Heart left ventricle (tissue), 16 donors: ENCODE measurements at places on chromosomes 3 and 15. TPM values are rescaled to one million over a fixed set of nuclear protein-coding genes. Genes with fewer than 3 reads are reported as not detected.

HES1 gene
- polyA plus RNA-seq: 9.2 TPM

C3orf85 gene
- polyA plus RNA-seq: not detected

ALDH1A2 gene
- polyA plus RNA-seq: 2.9 TPM

MON1A gene
- polyA plus RNA-seq: 16.3 TPM

SEMA6D gene
- polyA plus RNA-seq: 3.1 TPM

KBTBD12 gene
- 13.2 TPM for polyA plus RNA-seq

IL1RAP gene
- 12.0 TPM for polyA plus RNA-seq

MUC20 gene
- polyA plus RNA-seq: 3.2 TPM

ZMYND10 gene
- 0.29 TPM for polyA plus RNA-seq

DNA sequence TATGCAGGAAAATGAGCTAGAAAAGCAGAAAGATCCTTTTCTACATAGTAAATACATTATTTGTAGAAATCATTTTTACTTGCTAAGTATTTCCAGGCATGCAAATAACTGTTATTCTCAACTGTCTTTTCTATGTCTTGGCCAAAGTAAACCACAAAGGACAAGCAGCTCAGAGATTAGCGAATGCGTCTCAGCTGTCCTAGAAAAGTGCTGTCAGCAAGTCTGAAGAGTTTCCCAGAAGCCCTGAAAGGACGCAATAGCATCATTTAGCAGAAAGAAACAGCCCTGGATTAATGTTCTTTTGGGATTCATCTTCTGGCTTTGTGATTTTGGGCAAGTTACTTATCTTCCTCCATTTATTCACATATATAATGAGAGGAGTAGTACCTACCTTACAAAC lies 100.3 kb downstream of the ZIC1 start:
- DNase-seq: no peak
- H3K36me3 ChIP-seq: no peaks in the 10 kb centered on the region
- H3K4me1 ChIP-seq: no peaks in the 10 kb centered on the region
- H3K4me3 ChIP-seq: no peak overlapping the region

GRCh38 chr15:93830221-93831080 lies 400.9 kb upstream of the MCTP2 start:
- DNase-seq: no peak
- no peaks in the 10 kb centered on the region for H3K36me3 ChIP-seq
- H3K27ac ChIP-seq: no peak overlapping the region
- no peaks in the 10 kb centered on the region for H3K4me1 ChIP-seq
- no peaks in the 10 kb centered on the region for H3K27me3 ChIP-seq

DNA sequence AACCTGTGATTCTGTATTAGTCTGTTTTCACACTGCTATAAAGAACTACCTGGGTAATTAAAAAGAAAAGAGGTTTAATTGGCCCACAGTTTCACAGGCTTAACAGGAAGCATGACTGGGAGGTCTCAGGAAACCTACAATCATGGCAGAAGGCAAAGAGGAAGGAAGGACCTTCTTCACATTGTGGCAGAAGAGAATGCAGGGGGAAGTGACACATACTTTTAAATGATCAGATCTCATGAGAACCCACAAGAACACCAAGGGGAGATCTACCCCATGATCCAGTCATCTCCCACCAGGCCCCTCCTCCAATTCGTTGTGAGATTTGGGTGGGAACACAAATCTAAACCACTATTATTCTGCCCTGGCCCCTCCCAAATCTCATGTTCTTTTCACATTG lies 6.1 kb downstream of the ZKSCAN7 start:
- DNase-seq: no peak
- no peak overlapping the region for H3K4me3 ChIP-seq
- H3K4me1 ChIP-seq: no peaks in the 10 kb centered on the region
- H3K27ac ChIP-seq: no peak overlapping the region
- H3K36me3 ChIP-seq: peaks cover 17% of the 10 kb centered on the region

- DNase-seq: no peak
- no peak overlapping the region for H3K27ac ChIP-seq
- no peaks in the 10 kb centered on the region for H3K4me1 ChIP-seq
- peaks cover 3% of the 10 kb centered on the region for H3K36me3 ChIP-seq
Measured at GRCh38 chr3:142077155-142077858, 72.0 kb downstream of the TFDP2 start.

DNA sequence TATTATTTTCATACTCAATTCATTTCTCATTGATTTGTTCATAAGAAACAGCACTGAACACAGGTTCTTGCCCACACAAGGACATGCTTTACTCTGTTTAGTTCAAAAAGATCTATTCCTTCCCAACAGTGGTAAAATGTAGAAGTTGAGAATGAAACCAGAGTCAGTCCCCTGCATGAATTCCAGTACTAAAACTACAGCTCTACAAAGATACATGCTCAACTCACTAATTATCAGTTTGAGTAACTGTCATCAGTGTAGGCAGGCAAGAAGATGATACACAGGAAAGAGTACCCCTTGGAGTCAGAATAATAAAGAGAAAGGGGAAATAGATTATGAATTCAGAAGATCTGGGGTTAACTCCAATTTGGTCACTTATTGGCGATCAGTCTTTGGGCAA lies 43.2 kb downstream of the NR2E3 start:
- H3K36me3 ChIP-seq: peaks cover 50% of the 10 kb centered on the region
- H3K4me3 ChIP-seq: no peak overlapping the region
- no peak overlapping the region for H3K27ac ChIP-seq
- H3K4me1 ChIP-seq: no peaks in the 10 kb centered on the region

- H3K4me3 ChIP-seq: no peak overlapping the region
- peaks cover 8% of the 10 kb centered on the region for H3K4me1 ChIP-seq
- no peak overlapping the region for H3K27ac ChIP-seq
- H3K36me3 ChIP-seq: no peaks in the 10 kb centered on the region
- no peaks in the 10 kb centered on the region for H3K27me3 ChIP-seq
Measured at GRCh38 chr3:125166599-125167136, 45.9 kb downstream of the SLC12A8 start.

GRCh38 chr3:115436767-115437301 lies 186.5 kb upstream of the GAP43 start:
- no peak for DNase-seq
- H3K4me1 ChIP-seq: no peaks in the 10 kb centered on the region
- H3K27ac ChIP-seq: no peak overlapping the region
- H3K27me3 ChIP-seq: no peaks in the 10 kb centered on the region
- no peak overlapping the region for H3K4me3 ChIP-seq

- peak; percentile 56 for DNase-seq
- H3K36me3 ChIP-seq: no peaks in the 10 kb centered on the region
- H3K27me3 ChIP-seq: no peaks in the 10 kb centered on the region
- no peak overlapping the region for H3K4me3 ChIP-seq
- H3K4me1 ChIP-seq: peaks cover 38% of the 10 kb centered on the region
- peak overlapping the region; percentile 20 for H3K27ac ChIP-seq
Measured at GRCh38 chr15:70269991-70270751, 172.5 kb upstream of the TLE3 start.

- DNase-seq: peak; percentile 66
- H3K27me3 ChIP-seq: no peaks in the 10 kb centered on the region
- no peak overlapping the region for H3K27ac ChIP-seq
- no peaks in the 10 kb centered on the region for H3K36me3 ChIP-seq
- no peak overlapping the region for H3K4me3 ChIP-seq
Measured at GRCh38 chr3:194130807-194131589, 5.0 kb upstream of the HES1 start.

- no peak overlapping the region for H3K27ac ChIP-seq
- no peak overlapping the region for H3K4me3 ChIP-seq
- peaks cover 38% of the 10 kb centered on the region for H3K4me1 ChIP-seq
- H3K36me3 ChIP-seq: no peaks in the 10 kb centered on the region
- peak; percentile 21 for DNase-seq
Measured at GRCh38 chr3:52521881-52522650, 11.6 kb downstream of the NT5DC2 start.

DNA sequence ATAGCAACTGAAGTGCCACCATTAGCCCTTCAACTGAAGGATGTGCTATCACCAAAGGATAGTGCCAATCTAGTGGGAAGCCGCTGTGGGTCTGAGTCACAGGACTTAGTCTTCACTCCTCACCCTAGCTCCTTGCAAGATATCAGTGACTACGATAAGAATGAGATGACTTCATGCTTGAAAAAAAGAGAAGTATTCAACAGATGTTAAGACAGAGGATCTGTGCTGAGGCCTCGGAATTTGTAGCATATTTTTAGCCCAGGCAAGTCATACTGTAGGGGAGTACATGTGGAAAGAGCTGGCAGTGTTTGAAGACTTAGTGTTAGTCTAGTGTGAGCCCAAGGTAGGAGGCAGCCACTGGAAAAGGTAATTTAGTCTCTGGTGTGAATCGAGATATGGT lies 270.7 kb upstream of the LRTM1 start:
- no peak for DNase-seq
- H3K4me3 ChIP-seq: no peak overlapping the region
- H3K4me1 ChIP-seq: no peaks in the 10 kb centered on the region
- no peak overlapping the region for H3K27ac ChIP-seq
- H3K27me3 ChIP-seq: no peaks in the 10 kb centered on the region

DNA sequence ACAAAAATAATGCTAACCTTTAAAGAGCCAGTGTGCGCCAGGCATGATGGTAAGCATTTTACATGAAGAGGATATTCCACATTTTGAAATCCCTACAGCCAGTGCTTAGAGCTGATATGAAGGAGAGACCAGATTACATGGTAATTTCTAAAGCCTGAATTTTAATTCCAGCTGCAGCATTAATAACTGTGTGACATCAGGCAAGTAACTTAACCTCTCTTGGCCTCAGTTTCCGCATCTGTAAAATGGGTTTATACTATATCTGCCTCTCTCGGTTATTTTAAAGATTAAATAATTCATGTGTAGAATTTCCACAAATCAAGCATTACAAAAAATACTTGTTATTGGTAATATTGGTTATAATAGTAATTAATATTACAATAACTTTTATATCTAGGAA lies 165.4 kb downstream of the UACA start:
- no peak for DNase-seq
- no peaks in the 10 kb centered on the region for H3K4me1 ChIP-seq
- H3K27ac ChIP-seq: no peak overlapping the region
- H3K27me3 ChIP-seq: no peaks in the 10 kb centered on the region
- no peaks in the 10 kb centered on the region for H3K36me3 ChIP-seq

DNA sequence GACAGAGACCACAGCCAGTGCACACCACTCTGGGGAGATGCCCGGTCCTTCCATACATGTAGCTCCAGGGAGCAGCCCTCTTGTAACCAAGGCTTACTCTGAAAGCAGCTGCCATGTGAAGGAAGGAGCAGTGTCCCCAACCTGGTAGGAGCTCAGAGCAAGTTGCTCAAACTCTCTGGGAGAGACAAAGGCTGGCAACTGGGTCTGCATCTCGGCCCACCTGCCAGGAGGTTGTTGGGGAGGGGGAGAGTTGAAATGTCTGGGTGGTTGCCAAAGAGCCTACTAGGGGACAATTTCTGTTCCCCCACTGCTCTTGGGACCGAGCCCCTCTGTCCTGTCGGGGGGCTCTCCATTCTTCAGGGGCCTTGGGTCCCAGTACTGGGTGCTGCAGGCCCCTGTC lies 309.9 kb downstream of the TLE3 start:
- H3K27ac ChIP-seq: no peak overlapping the region
- H3K4me3 ChIP-seq: no peak overlapping the region
- no peaks in the 10 kb centered on the region for H3K4me1 ChIP-seq
- no peaks in the 10 kb centered on the region for H3K27me3 ChIP-seq
- no peak for DNase-seq
- H3K36me3 ChIP-seq: no peaks in the 10 kb centered on the region

DNA sequence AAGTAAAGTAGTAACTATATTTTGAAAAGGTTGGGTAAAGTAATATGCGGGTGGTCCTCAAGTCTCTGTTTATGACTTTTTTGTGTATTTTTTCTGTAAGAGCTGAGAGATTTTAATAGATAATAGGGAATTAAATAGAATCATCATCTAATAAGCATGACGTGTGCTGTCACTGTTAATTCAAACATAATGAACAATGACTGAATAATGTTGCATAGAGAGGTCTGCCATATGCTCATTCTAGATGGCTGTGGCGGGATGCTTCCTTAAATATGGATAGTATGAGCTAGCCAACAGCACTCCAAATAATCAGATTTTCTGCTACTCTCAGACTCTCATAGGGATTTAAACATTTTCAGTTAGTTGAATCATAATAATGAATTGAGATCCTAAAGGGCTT lies 302.8 kb upstream of the RBMS3 start:
- H3K4me3 ChIP-seq: no peak overlapping the region
- no peaks in the 10 kb centered on the region for H3K27me3 ChIP-seq
- H3K36me3 ChIP-seq: no peaks in the 10 kb centered on the region
- no peaks in the 10 kb centered on the region for H3K4me1 ChIP-seq
- no peak overlapping the region for H3K27ac ChIP-seq

- no peak for DNase-seq
- H3K4me3 ChIP-seq: no peak overlapping the region
- no peaks in the 10 kb centered on the region for H3K27me3 ChIP-seq
- H3K27ac ChIP-seq: no peak overlapping the region
Measured at GRCh38 chr3:122475316-122475715, 39.4 kb downstream of the KPNA1 start.

GRCh38 chr3:175668300-175668699 lies 809.2 kb downstream of the NAALADL2 start:
- H3K4me3 ChIP-seq: no peak overlapping the region
- H3K27me3 ChIP-seq: no peaks in the 10 kb centered on the region

- no peak overlapping the region for H3K4me3 ChIP-seq
- no peaks in the 10 kb centered on the region for H3K27me3 ChIP-seq
- no peaks in the 10 kb centered on the region for H3K36me3 ChIP-seq
Measured at GRCh38 chr15:87293031-87293430, 963.5 kb downstream of the NTRK3 start.

GRCh38 chr15:75349851-75350588 lies 3.2 kb downstream of the NEIL1 start:
- DNase-seq: peak; percentile 29
- H3K36me3 ChIP-seq: no peaks in the 10 kb centered on the region
- no peak overlapping the region for H3K4me3 ChIP-seq
- H3K27ac ChIP-seq: no peak overlapping the region

DNA sequence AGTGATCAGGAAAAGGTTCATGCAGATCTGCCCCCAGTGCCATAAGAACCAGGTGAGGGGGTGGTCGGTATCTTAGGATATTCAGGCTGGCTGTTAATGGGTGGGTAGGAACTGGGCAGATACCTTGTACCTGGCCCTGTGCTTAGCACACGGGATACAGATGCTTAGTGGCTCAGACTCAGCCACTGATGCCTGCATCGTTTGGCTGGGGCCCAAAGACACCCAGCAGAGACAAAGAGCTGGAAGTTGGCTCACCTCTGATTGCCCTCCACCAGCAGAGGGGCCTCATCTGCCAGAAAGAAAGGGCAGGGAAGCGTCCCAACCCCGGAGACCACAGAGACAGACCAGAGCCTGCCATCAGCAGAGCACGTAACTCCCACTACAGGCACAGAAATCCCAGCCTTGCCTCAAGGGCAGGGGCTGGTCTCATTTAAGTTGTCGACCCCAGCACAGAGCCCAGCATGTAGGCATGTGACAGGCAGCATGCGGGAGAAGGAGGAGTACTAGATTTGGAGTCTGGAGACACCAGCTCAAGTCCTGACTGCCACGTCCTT lies 64.1 kb upstream of the SLC6A1 start:
- H3K4me1 ChIP-seq: peaks cover 9% of the 10 kb centered on the region
- no peaks in the 10 kb centered on the region for H3K36me3 ChIP-seq
- H3K27ac ChIP-seq: no peak overlapping the region
- no peak for DNase-seq
- no peak overlapping the region for H3K4me3 ChIP-seq
- H3K27me3 ChIP-seq: no peaks in the 10 kb centered on the region
